ENCODE measurements at places on chromosomes 11 and 22.

GRCh38 chr11:34537636-34538035, 24.0 kb upstream of the ELF5 start:
- no peak for DNase-seq

- no peak for DNase-seq
Observed at GRCh38 chr22:36196254-36197064, 5.2 kb downstream of the APOL4 start.

DNA sequence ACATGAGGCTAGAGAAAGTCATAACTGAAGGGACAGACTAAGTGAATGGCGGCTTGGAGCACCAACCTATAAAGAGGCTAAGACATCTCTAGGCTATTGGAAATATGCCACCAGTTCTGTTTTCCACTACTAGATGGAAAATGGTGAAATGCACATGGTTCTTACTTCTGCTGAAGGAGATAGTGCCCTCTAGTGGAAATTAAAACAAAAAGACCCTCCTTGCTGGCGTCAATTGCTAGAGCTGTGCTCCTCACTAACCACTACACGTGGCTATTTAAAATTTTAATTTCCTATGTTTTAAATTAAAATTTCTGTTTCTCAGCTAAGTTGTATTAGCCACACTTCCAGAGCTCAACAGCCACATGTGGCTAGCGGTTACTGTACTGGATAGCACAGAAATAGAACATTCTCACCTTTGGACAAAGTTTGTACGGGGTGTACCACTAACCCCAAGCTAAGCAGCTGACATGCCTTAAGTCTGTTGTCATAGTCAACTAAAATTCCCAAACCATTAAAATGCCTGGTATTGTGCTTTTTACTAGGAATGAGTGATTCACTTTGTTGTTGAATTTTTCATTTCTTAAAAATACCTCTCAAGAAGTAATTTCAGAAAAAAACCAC, 34.1 kb upstream of the CALCA start:
- no peak for DNase-seq

- DNase-seq = no peak
Observed at GRCh38 chr11:68406324-68407313, 53.9 kb upstream of the PPP6R3 start.

DNA sequence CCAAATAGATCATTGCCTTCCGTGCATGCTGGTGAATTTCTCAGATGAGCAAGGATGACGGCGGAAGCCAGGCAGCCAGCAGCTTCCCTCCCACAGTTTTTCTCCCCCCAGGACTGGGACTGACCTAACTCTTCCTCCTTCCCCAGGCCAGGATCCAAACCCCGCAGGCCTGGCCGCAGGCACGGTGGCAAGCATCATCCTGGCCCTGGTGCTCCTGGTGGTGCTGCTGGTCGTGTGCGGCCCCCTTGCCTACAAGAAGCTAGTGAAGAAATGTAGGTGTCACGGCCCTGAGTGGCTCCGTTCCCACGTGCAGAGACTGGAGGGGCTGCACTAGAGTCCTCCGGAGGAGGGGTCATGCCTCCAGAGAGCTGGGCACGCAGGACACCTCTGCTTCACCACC, 20.5 kb downstream of the CD5 start:
- no peak for DNase-seq
